ENCODE measurements at places on chromosomes 1 and 21. TPM values are rescaled to one million over a fixed set of nuclear protein-coding genes. Genes with fewer than 3 reads are reported as not detected.

DNA sequence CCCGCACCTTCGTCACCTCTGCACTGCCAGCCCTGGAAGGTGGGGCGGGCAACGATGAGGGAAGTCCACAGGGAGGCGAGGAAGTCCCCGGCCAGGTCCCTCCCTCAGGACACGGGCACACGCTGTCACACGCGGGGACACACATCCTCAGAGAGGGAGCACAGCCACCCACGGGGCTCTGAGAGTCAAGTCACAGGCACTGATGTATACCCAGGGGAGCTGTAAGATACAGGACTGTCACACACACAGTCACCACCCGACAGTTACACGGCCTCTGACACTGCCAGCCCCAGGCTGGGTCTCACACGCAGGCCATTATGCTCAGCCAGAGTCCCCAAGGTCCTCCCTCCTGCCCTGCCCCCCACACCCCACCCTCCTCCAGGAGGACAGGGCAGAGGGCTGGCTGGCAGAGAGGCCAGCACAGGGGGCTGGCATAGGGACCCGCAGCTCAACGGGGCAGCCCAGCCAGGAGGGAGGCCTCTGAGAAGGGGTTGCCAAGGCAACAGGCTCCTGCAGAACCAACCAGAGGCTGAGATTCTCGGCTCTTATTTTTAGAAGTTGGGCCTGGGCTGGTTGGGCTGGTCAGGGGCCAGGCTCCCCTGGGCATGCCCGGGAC, 17.7 kb upstream of the ADGRB2 start:
- H3K4me1 ChIP-seq, result peaks cover 47% of the 10 kb centered on the region
- peaks cover 6% of the 10 kb centered on the region for H3K27me3 ChIP-seq
- no peak overlapping the region for H3K27ac ChIP-seq
- H3K4me3 ChIP-seq, result no peak overlapping the region
- no peaks in the 10 kb centered on the region for H3K36me3 ChIP-seq

GRCh38 chr1:36446746-36447145, 3.5 kb downstream of the OSCP1 start:
- H3K27ac ChIP-seq, result no peak overlapping the region
- no peak overlapping the region for H3K4me3 ChIP-seq
- no peak for DNase-seq
- peaks cover 48% of the 10 kb centered on the region for H3K4me1 ChIP-seq
- H3K27me3 ChIP-seq, result peaks cover 3% of the 10 kb centered on the region
- no peaks in the 10 kb centered on the region for H3K36me3 ChIP-seq

DNA sequence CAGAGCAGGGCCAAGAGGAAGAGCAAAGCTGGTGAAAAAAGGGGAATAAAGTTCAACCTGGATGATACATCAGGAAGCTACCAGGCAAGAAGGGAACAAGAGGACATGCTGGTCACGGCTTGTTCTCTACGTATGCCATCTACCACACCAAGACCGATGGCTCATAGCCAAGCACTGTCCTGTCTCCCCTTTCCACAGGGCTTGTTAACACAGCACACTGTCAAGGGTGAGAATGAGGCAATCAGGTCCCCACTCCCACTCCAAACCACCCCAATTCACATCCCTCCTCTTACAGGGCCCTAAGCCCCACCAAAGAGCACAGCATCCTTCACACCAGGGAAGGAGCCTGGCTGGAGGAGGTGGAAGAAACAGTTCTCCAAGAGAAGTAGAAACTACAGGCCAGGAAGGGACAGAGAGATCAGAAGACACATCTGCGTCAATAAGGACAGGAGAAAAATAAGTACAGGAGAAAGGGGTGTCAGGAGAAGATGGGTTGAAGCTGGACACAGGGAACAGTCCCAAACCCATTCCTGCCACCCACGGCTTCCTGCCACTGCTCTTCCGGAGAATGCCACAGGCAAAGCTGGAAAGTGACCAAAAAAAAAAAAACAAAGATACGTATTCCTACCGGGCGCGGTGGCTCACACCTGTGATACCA, 923 bp upstream of the SHC1 start:
- no peaks in the 10 kb centered on the region for H3K27me3 ChIP-seq
- peak overlapping the region; percentile 86 for H3K4me3 ChIP-seq
- peaks cover 41% of the 10 kb centered on the region for H3K4me1 ChIP-seq
- peak overlapping the region; percentile 98 for H3K27ac ChIP-seq

DNA sequence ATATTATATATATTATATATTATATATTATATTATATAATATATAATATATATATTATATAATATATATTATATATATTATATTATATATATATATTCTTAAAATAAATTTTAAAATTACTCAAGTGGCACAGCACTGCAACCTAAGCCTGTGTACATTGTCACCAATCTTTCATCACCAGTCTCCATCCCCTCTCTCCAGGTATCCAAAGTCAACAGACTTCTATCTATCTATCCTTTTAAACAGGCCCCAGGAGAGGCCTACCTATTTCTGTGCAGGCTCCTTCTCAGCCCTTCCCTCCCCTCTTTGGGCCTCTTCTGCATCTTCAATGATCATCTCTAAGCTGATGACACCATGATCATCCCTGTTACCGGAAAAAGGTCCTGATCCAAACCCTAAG, 111.7 kb downstream of the RHOU start:
- peaks cover 13% of the 10 kb centered on the region for H3K4me1 ChIP-seq
- H3K27me3 ChIP-seq, result no peaks in the 10 kb centered on the region
- no peak overlapping the region for H3K27ac ChIP-seq
- H3K4me3 ChIP-seq, result no peak overlapping the region

- no peak overlapping the region for H3K27ac ChIP-seq
- peak overlapping the region; percentile 82 for H3K4me3 ChIP-seq
- peaks cover 9% of the 10 kb centered on the region for H3K4me1 ChIP-seq
- H3K36me3 ChIP-seq, result no peaks in the 10 kb centered on the region
- no peaks in the 10 kb centered on the region for H3K27me3 ChIP-seq
These were observed 3.0 kb downstream of the AURKAIP1 start for GRCh38 chr1:1371746-1372711.

IL20 gene
- not detected for total RNA-seq

CD1D gene
- not detected for total RNA-seq

ASB17 gene
- not detected for total RNA-seq

All from neural crest cell (in vitro differentiated cells).